Stimulated activated CD4-positive, alpha-beta T cell treated with anti-CD3 and anti-CD28 coated beads, Interleukin-2, amount 100 ng/mL, for 4 hours (primary cell): ENCODE measurements at places on chromosomes 2 and 18.

- no peak for DNase-seq
Observed at GRCh38 chr2:230863031-230863430, 1.7 kb upstream of the ITM2C start.

GRCh38 chr2:44055229-44055628 lies 59.4 kb upstream of the LRPPRC start:
- DNase-seq, result no peak

GRCh38 chr2:70552501-70553333 lies 909 bp downstream of the TGFA start:
- DNase-seq, result no peak

- no peak for DNase-seq
Observed at GRCh38 chr2:40668425-40668824, 216.5 kb upstream of the SLC8A1 start.

GRCh38 chr18:79916546-79917168 lies 34.8 kb downstream of the SLC66A2 start:
- no peak for DNase-seq

- no peak for DNase-seq
Observed at GRCh38 chr18:61690418-61691138, 202.2 kb downstream of the RNF152 start.

GRCh38 chr2:165313509-165313908 lies 74.3 kb downstream of the SCN2A start:
- DNase-seq, result no peak
